Activated naive CD4-positive, alpha-beta T cell treated with Interleukin-2 at 50 U/mL for 16 hours (primary cell): ENCODE measurements at places on chromosomes 4 and X.

GRCh38 chrX:136047969-136048368, 62.7 kb downstream of the SLC9A6 start:
- DNase-seq = no peak

- DNase-seq = no peak
Observed at GRCh38 chr4:185529413-185529812, 5.9 kb downstream of the PDLIM3 start.

GRCh38 chrX:66672106-66672505, 33.2 kb upstream of the EDA2R start:
- DNase-seq = no peak

- DNase-seq = no peak
Observed at GRCh38 chrX:27350476-27350875, 112.7 kb downstream of the PPP4R3C start.

- DNase-seq = no peak
Observed at GRCh38 chr4:161321706-161322105, 842.1 kb downstream of the FSTL5 start.

GRCh38 chr4:858831-859451, 33.0 kb upstream of the CPLX1 start:
- no peak for DNase-seq

- no peak for DNase-seq
Observed at GRCh38 chr4:70728091-70728490, 6.3 kb downstream of the RUFY3 start.

- DNase-seq = peak; percentile 12
Observed at GRCh38 chr4:47031011-47031678, at the start of gene GABRB1. TSS of gene GABRB1 (plus strand) at chr4:47031567.

DNA sequence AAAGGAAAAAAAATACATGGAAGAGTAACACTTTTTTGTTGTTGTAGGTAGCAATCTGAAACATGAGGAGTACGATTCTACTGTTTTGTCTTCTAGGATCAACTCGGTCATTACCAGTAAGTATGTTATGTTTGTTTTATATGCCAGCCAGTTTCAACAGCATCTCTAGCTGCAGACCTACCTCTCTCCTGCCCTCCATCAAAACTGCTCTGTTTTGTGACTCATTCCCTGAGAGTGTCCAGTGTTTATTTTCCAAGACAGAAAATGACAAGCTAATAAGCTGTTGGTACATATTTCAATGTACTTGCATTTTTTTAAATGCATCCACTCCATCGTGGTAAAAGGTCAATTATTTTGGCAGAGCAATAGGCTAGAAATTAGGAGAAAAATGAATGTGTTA, 347 bp downstream of the AMTN start:
- no peak for DNase-seq

GRCh38 chr4:15893962-15894361, 44.6 kb downstream of the FGFBP1 start:
- DNase-seq = no peak

DNA sequence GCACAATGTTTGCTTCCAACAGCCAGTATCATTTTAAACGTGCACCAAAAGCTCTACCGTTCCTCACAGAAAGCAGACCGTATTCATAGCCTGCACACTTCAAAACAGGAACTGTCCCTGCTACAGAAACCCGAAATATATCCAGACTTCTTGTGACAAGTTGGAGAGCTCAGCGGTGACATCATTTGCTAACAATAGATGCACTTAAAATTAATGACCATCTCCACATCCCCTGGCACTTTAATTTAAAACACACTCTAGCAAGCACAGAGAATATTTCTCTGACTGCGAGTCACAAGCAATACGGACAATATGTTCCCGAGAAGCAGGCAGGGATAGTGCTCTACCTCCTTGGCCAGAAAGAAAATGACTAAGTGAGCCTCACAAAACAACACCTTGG, 2.5 kb downstream of the NYX start:
- DNase-seq = no peak

- no peak for DNase-seq
Observed at GRCh38 chrX:663841-664240, 33.2 kb downstream of the SHOX start.

DNA sequence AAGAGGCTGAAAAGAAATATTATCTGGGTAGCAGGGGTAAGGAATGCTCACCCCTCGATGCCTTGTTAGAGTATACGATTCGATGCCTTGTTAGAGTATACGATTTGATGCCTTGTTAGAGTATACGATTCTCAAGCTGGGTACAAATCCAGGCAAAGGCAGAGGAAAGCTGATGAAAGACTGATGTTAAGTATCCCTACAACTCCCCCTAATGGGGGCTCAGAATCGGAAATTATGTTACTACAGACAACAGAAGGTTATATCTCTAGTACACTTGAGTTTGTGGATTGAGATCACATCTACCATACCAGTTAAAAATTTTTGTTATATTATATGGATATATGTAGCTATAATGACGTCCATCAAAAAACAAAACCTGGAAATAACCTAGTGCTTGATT, 4.8 kb downstream of the LRRC66 start:
- no peak for DNase-seq

DNA sequence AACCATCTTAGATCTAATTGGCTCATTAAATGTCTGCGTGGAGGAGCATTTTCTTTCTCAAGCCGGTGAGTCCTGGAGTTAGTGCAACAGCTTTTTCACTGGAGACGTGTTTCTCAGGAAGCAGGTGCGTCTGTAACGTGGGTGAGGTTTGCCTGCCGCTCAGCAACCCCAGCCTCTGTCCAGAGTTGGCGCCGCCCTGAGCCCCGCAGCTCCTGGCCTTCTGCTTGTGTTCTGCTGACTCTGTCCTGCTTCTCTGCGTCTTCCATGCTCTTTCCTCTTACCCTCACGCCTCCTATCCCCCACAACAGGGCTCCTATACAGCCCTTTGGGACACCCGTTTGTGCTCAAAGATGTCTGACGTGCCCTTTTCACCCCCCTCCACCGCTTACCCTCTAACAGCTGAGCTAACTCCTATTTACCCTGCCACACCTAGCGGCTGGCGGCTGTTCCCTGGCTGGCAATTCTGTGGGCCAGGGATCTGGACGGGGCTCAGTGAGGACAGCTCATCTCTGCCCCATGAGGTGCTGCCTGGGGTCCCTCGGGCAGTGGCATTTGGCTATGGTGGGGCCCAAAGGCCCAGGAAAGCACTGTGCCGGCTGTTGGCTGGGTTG, 18.8 kb downstream of the DOK7 start:
- DNase-seq = no peak

DNA sequence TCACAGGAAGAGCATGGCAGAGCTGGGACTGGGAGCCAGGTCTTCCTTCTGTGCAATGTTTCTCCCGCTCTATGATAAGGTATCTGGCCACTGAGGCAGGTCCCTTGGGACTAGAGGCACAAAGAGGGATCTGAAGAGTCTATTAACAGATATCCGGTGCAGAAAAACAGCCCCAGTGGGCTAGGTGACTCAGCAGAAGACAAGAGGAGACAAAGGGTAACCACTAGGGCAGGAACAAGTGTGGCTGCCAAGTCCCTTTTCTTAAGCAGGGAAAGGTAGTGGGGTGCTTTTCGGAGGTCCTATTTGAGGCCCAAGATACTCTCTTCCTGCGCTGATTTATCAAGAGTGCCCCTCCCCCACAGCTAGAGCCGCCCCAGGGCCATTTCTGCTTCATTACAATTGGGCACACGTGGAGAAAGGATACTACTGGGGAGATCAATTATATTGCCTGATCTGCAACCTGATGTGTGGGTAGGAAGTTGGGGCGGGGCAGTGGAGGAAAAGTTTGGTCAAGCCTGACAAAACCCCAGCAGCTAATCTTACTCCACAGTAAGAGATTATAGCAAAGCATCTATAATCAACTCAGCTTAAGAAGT, at the start of gene DGAT2L6:
DGAT2L6 (plus strand) TSS at position 546 of the 596 bp plus-strand sequence. CDS start 100 bp downstream, outside the sequence.
- DNase-seq = no peak

DNA sequence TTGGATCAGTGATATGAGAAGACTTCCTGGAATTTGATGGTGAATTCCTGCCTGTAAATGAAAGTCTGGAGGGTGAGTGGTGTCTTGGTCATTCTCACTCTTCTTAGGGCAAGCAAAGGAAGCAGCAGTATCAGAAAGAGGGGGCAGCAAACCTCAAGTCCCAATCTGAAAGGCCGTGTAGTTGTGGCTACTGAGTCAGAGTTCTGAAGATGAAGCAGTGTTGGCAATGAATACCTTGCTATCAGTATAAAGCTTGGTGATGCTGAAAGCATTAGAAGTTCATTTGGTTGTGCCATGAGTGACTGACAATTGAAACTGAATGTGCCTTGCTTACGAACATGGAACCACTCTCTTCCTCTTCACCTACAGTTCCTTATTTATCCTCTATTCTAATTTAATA, 35.0 kb upstream of the GLRA3 start:
- DNase-seq = no peak

DNA sequence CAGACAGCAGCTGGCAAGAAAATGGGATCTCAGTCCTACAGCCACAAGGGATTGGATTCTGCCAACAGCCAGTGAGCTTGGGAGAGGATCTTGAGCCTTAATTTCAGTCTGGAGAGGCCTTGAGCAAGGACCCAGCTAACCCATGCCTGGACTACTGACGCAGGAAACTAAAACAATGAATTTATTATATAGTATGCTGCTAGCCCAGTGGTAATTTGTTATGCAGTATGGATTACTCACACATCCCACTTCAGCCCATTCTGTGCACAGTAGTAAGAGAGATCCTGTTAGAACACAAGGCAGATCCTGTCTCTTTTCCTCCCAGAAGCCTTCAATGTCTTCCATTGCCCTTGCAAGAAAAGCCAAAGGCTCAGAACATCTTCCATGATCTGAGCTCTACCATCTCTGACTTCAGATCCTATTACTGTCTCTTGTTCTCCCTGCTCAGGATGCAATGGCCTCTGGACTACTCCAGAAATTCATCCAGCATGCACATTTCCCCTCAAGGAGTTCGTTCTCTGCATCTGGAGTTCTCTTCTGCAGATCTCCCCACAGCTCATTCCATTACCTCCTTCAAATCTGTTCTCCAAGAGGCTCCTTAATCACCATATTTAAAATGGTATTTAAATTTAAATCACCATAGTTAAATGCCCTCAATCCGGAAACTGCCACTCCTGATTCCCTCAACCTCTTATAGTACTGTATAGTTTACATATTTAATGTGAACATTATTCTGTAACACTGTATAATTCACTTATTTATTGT, 27.6 kb downstream of the SMIM20 start:
- DNase-seq = no peak

- DNase-seq = no peak
Observed at GRCh38 chrX:14386981-14387380, 142.4 kb upstream of the GLRA2 start.

- no peak for DNase-seq
Observed at GRCh38 chr4:7660176-7661039, 225.7 kb upstream of the PSAPL1 start.

- DNase-seq = no peak
Observed at GRCh38 chrX:46953597-46953996, 41.4 kb downstream of the JADE3 start.
